NCI-H1930 (cell line): ENCODE measurements at places on chromosomes 2 and 18.

DNA sequence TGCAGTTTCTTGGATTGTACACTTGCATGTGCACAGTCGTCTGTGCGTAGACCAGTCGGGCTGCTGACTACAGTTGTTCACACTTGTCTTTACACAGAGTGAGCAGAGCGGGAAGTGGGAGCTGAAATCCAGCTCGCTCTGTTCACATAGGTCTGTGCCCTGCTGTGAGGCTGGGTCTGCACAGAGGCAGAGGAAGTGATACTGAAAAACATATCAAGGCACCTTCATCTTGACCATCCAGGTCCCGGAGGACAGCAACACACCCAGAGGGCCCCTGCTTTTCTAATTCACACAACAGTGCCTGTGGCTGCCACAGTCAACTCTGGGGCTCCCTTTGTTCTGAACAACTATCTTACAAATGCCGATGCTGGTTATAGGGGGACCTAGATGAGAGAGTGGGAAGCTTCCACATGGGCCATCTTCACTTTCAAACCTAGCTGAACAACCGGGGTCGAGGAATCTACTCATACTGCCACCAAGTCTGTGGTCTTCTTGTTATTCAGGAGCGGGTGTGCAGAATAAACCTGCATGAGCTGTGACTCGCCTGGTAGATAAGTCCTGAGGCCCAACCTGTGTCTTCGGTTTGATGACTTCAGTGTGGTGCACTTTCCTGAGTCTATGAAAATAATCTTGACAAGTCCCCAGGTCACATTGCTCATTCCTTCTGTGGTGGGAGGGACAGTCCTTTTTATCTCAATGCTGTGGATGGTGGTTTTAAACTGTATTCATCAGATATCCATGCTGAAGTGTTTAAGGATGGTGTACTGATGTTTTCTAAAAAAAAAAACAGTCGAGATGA, 3.5 kb upstream of the ADNP2 start:
- no peak for DNase-seq

GRCh38 chr2:115314119-115314518, 871.7 kb downstream of the DPP10 start:
- no peak for DNase-seq

GRCh38 chr18:36372903-36373311, 75.4 kb downstream of the FHOD3 start:
- no peak for DNase-seq

- no peak for DNase-seq
Observed at GRCh38 chr18:50044402-50044801, 150.5 kb downstream of the MYO5B start.

- no peak for DNase-seq
Observed at GRCh38 chr2:209719034-209719433, 52.6 kb upstream of the UNC80 start.

DNA sequence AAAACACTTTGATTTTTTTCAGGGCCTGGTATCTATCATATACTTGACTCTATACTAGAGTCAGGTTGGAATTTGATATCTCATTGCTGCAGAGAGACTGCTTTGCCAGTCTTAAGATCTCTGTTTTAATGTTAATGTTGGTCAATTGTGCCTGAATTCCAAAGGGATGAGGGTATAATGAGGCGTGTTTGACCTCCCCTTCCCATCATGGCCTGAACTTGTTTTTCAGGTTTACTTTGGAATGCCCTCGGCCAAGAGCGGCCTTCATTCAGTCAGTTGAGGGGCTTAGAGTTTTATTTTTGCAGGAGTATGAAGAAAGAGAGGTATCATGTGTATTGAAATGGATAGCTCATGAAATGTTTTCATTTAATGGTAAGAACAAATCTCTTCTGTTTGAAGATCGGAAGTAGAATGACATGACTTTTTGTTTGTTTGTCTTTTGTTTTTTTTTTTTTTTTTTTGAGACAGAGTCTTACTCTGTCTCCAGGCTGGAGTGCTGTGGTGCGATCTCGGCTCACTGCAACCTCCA, 119.0 kb downstream of the KIAA1328 start:
- no peak for DNase-seq

DNA sequence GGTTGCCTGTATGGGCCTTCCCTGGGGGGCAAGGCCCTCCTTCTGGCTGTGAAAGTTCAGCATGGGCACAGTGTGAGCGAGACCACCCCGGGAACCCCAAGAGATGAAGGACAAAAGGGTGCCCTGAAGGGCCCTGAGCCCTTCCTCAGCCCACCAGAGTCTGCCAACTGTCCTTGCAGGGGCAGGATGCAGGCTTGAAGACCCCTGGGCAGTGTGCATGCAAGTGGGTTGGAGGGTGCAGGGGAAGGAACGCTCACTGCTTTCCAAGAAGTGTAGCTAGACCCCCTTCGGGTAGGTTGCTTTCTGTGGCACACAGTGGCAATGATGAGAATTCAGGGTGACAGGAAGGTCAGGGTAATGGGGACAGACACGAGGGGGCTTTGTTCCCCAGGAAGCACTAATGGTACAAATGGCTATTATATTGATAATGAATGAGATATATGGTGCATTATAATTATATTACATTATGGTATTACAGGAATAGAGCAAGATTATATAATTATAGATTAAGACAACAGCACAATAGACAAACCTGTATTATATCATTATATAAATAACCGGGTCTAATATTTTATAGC, 228.7 kb downstream of the ATAD2B start:
- DNase-seq, result no peak

DNA sequence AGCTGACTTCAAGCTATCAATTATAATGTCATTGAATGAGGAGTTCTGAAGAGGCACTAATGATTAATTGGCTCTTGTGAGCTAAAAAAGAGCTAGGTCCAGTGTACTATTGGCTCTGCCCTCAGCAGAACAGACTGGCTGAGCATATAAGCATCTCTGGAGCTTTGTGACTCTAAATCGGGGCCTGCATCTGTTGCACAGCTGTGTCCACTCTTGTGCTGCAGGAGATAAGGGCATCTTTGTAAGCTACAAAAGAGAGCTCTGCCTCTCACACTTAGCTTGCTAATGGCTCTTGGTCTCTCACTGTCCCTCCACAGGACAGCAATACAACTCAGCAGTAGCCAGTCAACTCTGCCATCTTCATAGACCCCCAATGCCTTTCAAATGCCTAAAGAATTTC, 61.5 kb upstream of the L3MBTL4 start:
- no peak for DNase-seq

- no peak for DNase-seq
Observed at GRCh38 chr2:160442603-160443002, 51.0 kb downstream of the RBMS1 start.

DNA sequence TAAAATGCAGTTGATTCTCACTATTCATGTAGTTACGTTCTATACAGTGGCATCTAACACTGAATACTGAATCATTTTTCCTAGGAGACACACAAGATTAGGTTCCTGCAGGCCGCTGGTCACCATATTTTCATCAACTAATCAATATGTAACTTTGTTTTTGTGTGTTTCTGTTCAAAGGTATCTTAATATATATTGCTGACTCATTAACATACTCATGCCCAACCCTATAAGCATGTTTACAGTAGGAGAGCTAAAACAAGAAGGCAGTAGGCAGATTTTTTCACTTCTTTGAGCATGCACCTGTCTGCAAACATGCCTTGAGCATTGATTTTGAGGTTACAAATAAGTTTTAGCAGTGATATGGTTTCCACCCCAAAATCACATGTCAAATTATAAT, 30.3 kb upstream of the CNGA3 start:
- DNase-seq, result no peak

- no peak for DNase-seq
Observed at GRCh38 chr2:41399437-41400087, 648.3 kb upstream of the PKDCC start.

DNA sequence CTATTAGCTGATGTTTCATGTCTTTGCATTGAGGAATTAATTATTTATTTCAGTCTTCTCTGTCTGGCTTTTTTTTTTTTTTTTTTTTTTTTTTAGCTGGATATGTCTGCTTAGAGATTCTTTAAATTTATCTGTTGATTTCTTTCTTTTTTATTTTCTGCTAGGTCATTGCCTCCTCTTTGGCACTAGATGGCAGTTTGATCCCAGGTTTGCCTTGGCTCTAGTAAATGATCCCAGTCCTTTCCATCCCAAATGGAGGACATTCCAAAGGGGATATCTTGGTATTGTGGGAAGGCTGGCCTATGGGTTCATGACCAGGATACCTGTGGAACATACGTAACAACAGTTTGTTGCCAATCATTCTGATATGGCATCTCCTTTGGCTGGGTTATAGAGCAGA, 339.5 kb upstream of the GCFC2 start:
- DNase-seq, result no peak

GRCh38 chr2:217316743-217317142, 456.9 kb upstream of the TNP1 start:
- DNase-seq, result no peak

DNA sequence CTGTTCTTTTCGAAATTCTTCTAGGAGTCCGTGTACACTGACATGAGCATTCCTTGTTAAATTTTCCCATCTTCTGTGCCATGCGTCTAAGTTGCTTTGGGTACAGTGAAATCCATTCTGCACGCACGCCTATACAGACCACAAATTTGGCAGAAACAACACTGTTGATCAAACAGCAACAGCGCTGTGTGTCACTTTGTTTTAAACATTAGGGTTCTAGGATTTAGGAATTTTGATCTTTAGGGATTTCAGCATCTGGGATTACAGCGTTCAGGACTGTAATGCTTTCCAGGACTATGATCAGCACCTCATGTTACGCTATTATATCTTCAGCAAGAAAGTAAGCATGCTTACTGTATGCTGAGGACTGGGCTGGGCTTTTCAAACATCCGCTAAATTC, 47.1 kb upstream of the FHL2 start:
- DNase-seq, result no peak
